Dermis microvascular lymphatic vessel endothelial cell (primary cell): ENCODE measurements at places on chromosomes 11 and 22.

DNA sequence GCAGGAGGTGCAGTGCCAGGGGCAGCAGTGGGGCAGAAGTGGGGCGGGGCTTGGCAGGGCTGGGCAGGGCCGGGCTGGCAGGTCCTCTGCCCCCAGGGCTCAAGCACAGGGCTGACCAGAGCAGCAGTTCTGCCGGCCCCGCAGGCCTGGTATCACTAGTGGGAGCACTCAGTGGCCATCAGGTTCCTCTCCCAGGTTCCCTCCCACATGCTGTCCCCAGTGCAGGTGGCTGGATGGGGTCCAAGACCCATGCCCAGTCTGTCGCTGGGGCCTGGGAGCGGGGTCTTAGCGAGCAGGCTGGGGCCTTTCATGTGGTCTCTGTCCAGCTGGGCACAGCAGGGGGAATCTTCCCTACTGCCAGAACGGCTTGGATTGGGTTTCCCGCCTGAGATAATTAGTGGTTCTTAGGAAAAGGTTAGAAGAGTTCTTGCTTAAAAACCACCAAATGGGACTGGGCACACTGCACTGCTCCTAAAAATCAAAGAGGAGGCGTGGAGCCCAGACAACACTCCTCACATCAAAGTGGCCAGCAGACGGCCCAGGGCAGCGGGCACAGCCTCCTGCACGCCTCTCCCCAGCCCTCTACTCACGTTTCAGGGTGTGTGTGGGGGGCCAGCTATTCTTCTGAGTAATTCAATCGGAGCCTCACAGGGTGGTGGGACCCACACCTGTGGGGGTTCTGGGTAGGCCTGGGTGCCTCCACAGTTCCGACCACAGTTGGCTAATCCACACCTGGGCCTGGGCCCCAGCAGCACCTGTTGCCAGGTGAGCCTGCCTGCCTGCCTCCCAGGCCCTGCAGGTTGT is 45.6 kb downstream of the TPCN2 start:
- DNase-seq, result no peak

DNA sequence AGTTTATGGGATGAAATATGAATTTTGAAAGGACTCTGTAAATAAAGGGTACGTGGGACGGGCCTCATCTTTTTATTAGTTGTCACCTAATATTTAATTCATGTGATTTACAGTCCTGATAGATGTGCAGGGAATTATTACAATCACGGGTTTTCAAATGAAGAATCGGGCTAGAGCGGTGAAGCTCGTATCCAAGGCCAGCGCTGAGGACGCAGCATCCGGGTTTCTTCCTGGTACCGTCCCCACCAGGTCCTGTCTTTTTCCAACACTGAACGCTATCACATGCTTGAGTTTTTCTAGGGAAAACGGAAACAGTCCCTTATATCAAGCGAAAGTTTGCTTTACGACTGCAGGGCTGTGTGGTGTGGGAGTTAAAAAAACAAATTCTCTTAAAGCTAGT is 787 bp downstream of the SMDT1 start:
- peak; percentile 76 for DNase-seq

GRCh38 chr11:72776844-72777754 is 16.7 kb downstream of the STARD10 start:
- no peak for DNase-seq

- DNase-seq, result no peak
Measured at GRCh38 chr22:17954860-17955587, 69.3 kb downstream of the MICAL3 start.

DNA sequence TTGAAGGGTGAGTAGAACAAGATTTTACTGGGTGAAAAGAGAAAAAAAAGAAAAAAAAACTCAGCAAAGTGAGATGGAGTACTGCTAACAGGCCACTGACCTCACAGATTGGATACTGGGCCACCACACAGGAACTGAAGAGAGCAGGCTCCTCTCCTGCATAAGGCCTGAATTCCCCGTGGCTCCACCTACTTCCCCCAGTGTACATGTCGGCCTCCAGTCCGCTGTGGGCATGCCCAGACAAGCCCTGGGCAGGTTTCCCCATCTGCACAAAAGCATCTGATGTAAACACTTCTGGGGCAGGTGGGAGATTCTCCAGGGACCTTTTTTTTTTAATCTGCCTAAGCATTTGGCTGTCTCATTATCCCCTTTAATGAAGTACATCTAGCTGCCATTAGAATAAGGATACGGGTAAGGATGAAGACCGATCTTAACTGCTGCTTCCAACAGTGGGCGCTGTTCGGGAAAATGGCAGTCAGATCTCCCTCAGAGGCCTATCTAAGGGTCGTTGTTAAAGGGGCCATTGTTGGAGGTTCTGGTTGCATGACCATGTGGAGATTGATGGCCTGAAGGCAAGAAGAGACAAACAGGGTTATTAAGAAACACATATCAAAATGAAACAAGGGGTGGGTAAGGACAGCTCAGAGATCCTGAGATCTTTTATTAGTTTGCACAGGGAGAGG is 48.5 kb downstream of the MS4A13 start:
- DNase-seq, result peak; percentile 11
